ENCODE measurements at places on chromosomes 7 and 10.

DNA sequence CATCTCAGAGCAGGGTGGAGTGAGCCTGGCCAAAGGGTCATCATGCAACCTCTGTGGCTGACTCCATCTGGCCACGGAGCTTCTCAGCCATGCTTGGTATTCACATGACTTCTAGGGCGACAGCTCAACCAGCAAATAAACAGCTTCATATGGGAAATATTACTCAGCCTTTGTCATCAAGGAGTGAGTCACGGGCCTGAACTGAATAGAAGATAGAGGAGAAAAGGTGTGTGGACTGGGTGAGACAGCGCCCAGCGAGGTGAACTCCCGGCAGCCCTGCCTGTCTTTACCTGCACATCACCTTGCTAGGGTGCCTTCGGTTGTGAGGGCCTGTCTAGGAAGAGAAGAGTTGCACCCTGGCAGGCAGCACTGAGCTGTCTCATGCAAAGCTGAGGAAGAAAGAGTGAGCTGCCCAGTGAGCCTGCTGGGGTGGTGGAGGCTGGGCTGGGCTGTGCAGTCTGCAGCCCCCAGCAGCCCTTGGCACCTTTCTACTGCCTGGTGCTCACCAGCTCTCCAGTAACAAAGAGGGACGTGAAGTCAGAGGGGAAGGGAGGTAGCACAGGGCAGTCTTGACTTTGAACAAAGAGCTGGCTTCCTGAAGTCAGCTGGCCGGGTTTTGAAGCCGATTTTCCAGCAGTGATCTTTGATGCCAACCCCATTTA lies 114.2 kb downstream of the EGFR start:
- no peak for DNase-seq

GRCh38 chr7:119944601-119944972 lies 328.4 kb upstream of the KCND2 start:
- no peak for DNase-seq

DNA sequence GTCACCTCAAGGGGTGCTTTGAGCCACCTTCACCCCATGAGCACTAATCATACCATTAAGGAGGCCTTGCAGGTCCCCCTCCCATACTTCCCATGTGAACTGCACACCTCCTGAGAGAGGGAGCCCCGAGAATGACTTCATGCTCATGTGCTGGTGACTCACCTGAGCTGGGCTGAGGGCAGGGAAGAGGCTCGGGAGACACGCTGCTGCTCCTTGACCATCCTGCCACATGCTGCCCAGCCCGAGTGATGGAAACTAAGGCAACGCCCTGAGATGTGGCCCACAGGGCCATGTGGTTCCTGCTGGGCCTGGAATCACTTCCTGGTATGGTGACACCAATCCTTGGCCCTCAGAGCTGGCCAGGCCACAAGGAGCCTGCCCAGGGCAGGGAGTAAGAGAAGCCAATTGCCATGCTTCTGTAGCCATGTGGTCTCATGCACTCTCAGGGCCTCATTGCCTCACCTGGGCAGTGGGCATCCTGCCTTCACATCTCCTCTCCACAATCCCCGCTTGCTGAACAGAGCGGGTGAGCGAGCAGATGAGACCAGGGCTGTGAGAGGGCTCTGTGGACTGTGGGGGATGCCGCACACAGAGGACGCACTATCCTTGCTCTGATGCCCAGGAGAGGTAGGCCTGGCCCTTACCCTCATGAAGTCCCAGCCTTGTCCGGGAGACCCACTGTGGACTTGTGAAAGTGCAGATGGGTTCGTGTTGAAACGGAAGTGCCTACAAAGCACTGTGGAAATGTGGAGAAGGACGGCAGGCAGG lies 18.3 kb upstream of the PPIF start:
- no peak for DNase-seq

DNA sequence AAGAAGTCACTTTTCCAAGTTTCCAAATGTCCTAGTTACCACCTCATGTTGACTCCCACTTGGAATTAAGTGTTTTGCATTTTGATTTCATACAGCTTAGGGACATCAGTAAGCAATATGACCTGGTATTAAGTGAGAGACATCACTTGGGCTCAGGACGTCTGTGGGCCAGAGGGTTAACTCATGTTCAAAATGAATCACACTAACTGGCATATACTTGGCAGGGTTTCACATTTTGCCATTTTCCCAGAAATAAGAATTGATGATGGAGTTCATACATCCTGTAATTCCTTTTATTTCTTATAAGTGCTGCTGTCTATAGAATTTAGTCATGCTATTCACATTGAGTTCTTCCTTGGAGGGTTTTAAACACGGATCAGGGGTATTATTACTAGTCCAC lies 516.5 kb downstream of the PHTF2 start:
- DNase-seq: no peak

- no peak for DNase-seq
Measured at GRCh38 chr10:29479981-29480954, 154.5 kb downstream of the SVIL start.

- no peak for DNase-seq
Measured at GRCh38 chr7:92815412-92815811, 21.0 kb downstream of the CDK6 start.

GRCh38 chr10:89684604-89685003 lies 16.8 kb upstream of the KIF20B start:
- DNase-seq: no peak

DNA sequence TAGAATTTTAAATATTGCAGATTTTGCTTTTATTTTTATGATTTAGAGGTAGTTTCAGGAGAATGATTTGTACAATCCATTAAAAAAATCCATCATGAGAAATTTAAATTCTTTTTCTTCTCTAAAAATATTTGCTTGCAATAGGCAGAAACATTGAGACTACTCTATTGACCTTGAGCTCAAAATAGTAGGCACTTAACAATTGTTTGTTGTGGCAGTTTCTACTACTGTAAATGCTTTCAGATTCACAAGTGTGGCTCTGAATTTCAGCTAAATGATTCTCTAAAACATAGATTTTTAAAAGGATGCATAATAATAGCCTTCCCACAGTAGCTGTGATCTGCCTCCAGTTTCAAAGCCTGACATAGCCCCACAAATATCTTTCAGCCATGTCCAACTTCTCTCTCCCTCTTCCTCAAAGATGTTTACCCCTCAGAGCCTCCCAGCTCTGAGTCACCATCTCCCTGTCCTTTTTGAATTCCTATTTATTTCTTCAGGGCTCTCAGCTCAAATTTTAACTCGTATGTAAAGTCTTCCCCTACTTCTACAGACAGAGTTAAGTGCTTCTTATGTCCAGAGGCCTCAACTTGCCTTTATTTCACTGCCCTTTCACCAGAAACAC lies 160.5 kb downstream of the AOAH start:
- no peak for DNase-seq

Measured in mesenteric fat pad (tissue), 1 donor.